ENCODE measurements at places on chromosomes 7 and 10. TPM values are rescaled to one million over a fixed set of nuclear protein-coding genes. Genes with fewer than 3 reads are reported as not detected.
A peak's percentile ranks its signal among the peaks of the same experiment; 100 is the strongest.

DNA sequence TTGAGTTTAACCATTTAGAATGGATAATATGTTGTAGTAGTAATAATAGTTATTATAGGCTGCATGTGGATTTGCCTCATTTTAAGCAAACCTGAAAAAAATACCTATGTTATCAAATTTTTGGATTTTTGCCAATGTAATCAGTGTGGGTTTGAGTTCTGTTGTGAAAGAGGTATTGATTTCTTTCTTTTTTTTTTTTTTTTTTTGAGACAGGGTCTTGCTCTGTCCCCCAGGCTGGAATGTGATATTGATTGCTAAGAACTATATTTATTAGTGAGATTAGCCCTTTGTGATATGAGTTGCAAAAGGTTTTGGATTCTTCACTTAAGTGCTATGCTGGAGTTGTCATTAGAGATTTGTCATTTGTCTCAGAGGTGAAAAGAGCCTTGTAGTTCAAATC is 124.4 kb downstream of the ST7 start:
- H3K27me3 ChIP-seq: no peaks in the 10 kb centered on the region
- no peak overlapping the region for H3K4me3 ChIP-seq
- H3K4me1 ChIP-seq: no peaks in the 10 kb centered on the region
- peaks cover 4% of the 10 kb centered on the region for H3K36me3 ChIP-seq
- no peak for DNase-seq
- H3K27ac ChIP-seq: no peak overlapping the region

GRCh38 chr7:45598886-45599520 is 24.8 kb downstream of the ADCY1 start:
- H3K36me3 ChIP-seq: no peaks in the 10 kb centered on the region
- H3K4me3 ChIP-seq: no peak overlapping the region
- no peaks in the 10 kb centered on the region for H3K4me1 ChIP-seq
- DNase-seq: peak; percentile 5
- no peak overlapping the region for H3K27ac ChIP-seq

GRCh38 chr10:110992006-110992800 is 72.8 kb downstream of the SHOC2 start:
- H3K36me3 ChIP-seq: peaks cover 12% of the 10 kb centered on the region
- no peak overlapping the region for H3K4me3 ChIP-seq
- H3K27me3 ChIP-seq: no peaks in the 10 kb centered on the region

Gene DLG5
- 2.6 TPM for total RNA-seq

- no peaks in the 10 kb centered on the region for H3K36me3 ChIP-seq
- peak; percentile 81 for DNase-seq
- peaks cover 3% of the 10 kb centered on the region for H3K27me3 ChIP-seq
- peak within 1 kb of the TSS; percentile 81 for H3K27ac ChIP-seq
- H3K4me1 ChIP-seq: peaks cover 12% of the 10 kb centered on the region
These were observed at the start of gene HSPB1 for GRCh38 chr7:76302347-76303201. HSPB1 (plus strand) TSS chr7:76302673; CDS start chr7:76302713, 40 bp downstream.

All from activated CD4-positive, alpha-beta memory T cell treated with anti-CD3 and anti-CD28 coated beads for 36 hours (primary cell).